ENCODE measurements at places on chromosomes 13 and 19. TPM values are rescaled to one million over a fixed set of nuclear protein-coding genes. Genes with fewer than 3 reads are reported as not detected.

ZNF738 gene
- total RNA-seq, result 18.7 TPM

TEAD2 gene
- total RNA-seq, result 21.1 TPM

LRFN3 gene
- total RNA-seq, result 1.9 TPM

RNF113B gene
- not detected for total RNA-seq

SELENOV gene
- total RNA-seq, result 0.37 TPM

PINLYP gene
- total RNA-seq, result 11.4 TPM

DNA sequence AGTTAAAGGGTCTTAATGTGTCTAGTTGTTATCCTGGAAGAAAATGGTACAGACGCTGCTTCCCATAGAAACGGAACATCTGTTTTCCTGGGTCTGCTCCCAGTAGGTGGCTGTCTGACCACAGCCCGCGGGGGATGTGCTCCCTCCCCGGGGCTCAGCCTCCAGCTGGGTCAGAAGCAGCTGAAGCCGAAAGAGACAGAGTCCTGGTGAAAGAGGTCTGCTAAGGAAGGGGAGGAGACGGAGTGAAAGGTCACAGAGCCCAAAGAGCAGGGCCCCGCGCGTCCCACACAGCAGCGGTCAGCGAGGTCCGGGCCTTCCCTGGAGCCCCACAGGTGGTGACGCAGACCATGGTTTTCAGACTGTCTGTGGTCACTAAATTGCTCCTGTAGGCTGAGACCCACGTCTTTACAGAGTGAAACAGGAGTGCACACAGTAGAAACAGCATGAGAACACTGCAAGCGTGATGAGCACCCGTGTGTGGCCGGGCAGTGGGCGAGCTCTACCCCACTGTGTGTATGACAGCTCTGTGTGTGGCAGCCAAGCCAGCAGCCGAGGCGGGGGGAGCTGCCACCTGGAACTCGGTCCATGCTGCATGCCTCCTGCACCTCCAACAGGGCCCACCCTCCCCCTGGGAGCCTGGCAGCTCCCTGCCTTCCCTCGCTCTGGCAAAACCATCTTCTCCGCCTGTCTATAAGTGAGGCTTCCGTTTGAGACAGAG is 52.0 kb upstream of the C13orf46 start:
- peak; percentile 36 for DNase-seq

NKG7 gene
- total RNA-seq, result 1.3 TPM

GRCh38 chr13:24223341-24224231 is 63.1 kb downstream of the SPATA13 start:
- no peak for DNase-seq

PSG3 gene
- total RNA-seq, result not detected

DNA sequence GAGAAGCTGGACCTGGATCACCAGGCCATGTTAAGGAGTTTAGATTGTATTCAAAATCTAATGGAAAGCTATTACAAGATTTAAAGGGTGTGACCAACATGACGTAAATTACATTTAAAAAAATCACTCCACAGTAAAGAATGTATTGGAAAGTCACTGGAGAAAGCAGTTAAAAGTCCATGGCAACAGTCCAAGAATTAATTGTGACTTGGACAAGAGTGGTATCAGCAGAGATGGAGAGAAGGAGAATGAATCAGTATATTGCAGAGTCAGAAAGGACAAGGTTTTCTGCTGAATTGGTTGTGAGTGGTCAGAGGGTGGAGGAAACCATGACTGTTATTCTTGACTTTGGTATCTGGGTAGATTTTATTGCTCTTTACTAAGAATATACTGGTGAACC is 535.1 kb upstream of the SLITRK1 start:
- DNase-seq, result no peak

RNASEH2B gene
- total RNA-seq, result 154 TPM

GRCh38 chr13:49353908-49354307 is 90.0 kb downstream of the CAB39L start:
- no peak for DNase-seq

DNA sequence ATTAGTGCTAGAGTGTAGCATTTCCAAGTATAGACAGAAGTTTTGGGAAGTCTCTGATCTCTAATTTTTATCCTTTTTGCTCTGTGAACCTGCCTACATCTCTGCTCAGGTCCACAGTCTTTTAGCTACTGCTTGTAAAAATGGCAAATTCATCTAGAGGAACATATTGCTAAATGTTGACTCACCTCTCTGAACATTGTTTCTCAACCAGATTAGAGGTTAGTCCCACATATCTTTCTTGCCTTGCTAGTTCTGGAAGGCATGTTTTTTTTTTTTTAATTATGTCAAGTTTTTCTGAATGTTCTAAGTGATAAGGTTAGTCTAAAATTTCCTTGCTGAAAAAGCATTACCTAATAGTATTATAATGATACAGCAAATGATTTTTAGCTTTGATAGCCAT is 2889.6 kb upstream of the PCDH20 start:
- no peak for DNase-seq

ZNF235 gene
- 20.8 TPM for total RNA-seq

ISYNA1 gene
- total RNA-seq, result 26.0 TPM

DNA sequence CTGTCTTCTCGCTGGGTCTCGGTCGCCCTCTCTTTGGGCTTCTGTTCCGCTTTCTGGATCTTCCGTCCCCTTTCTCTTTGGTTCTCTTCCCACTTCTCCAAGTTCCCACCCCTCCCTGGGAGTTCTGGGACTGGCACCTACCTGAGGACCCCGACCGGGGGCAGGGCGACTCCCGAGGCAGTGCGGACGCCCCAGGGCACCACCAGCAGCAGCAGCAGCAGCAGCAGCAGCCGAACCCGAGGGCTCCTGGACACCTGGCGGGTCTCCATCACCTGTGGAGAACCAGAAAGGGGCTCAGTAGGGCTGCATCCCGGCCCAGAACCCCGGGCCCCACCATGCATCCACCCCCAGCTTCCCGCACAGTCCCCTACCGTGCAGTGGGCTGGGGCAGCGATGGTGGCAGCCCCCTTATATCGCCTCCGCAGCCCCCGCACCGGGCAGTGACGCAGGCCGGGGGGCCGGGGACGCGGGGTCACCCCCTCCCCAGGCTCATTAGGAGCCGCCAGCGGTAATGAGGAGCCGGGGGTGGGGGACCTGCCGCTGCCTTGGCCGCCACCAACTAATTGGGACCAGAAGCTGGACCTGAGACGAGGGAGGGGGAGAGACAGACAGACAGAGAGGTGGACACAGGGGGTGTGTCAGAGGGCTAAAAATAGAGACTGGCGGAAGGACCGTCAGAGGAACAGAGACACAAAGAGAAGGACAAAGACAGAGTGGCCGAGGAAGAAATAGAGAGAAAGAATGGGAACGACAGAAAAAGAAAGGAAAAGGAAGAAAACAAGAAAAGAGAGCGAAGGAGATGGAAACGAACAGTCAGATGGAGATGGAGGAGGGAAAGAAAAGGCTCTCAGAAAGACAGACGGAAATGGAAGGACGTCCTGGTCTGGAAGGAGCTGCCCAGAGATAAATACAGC is at the start of gene PTH2:
PTH2 (minus strand) TSS at position 371 of the 914 bp plus-strand sequence; CDS start at position 269, 102 bp downstream.
- no peak for DNase-seq

TSSK6 gene
- total RNA-seq, result 0.85 TPM

B3GNT3 gene
- total RNA-seq, result 5.7 TPM

KIR3DL2 gene
- not detected for total RNA-seq

DNA sequence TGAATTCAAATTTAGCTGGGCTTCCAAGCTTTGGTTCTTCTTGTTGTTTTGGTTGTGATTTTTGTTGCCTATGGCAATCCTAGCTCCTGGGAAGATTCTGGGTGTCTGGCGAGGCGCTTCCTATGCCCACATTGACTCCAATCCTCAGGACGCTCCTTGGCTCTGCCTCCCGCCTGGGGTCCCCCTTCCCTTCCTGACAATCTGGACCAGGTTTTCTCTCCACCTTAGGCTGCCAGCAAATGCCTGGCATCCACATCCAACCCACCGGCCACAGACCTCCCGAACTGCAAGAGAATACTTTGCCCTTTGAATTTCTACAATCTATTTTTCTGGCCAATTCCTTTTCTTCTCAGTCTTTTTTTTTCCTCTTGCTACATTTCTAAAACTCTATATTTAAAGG is 186.9 kb upstream of the UBL3 start:
- no peak for DNase-seq

PROZ gene
- not detected for total RNA-seq

DNA sequence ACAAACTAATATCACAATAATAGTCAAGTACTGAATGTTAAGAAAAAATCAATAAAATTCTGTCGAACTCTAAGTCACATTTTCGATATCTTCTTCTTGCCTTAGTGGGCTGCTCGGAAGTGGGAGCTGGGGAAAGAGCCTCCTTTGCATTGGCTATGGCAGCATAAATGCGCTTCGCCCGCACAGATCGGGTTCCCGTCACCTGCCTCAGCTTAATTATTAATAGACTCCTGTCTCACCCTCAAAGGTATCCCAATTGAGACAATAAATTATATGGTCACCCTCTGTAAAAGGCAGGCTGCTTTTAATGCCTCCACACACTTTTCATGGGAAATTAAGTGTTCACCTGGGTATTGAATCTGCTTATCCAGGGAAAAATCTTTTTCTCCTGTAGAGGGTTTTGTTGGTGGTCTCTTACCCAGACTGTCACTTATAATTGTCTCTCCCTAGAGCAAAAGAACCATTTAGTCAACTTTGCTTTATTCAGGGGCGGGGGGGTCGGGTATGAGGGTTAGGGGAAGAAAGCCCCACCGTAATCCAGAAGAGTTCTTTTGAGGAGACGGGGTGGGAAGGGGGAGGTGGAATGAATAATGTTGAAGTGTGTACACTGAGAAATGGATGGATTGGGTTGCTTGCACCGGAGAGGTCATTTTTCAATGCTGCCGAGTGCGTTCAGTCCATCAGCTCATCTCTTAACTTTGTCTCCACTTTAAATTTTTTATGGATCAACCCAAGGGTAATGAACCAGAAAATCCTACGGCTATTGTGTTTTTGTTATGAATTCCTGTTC is 682.6 kb upstream of the SGCG start:
- DNase-seq, result no peak

GRCh38 chr13:112822851-112823250 is 133.0 kb downstream of the ATP11A start:
- DNase-seq, result no peak

SWSAP1 gene
- 1.2 TPM for total RNA-seq

KIRREL2 gene
- total RNA-seq, result not detected

DNA sequence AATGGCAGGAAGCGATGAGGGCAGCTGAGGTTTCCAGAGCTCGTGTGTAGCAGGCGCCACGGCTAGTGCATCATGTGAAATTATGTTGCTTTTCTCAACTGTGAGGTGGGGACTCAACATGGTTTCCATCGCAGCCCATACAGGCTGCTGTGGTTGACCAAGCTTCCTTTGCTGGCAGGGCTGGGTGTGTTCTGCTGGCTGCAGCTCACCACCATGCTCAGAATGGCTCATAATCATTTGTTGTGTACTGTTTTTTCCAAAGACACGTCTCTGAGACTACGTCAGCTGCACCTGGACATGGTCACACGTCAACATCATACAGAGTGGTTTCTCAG is 16.1 kb upstream of the RASA3 start:
- DNase-seq, result no peak

GRCh38 chr19:18697680-18698079 is 14.2 kb downstream of the CRTC1 start:
- no peak for DNase-seq

MYO1F gene
- total RNA-seq, result 7.5 TPM

ZNF606 gene
- total RNA-seq, result 35.4 TPM

- no peak for DNase-seq
Measured at GRCh38 chr13:87810391-87810801, 139.2 kb downstream of the SLITRK5 start.

GRCh38 chr19:4094761-4095487 is 28.2 kb upstream of the ZBTB7A start:
- no peak for DNase-seq

- no peak for DNase-seq
Measured at GRCh38 chr13:64925284-64925683, 2304.9 kb downstream of the PCDH9 start.

DNA sequence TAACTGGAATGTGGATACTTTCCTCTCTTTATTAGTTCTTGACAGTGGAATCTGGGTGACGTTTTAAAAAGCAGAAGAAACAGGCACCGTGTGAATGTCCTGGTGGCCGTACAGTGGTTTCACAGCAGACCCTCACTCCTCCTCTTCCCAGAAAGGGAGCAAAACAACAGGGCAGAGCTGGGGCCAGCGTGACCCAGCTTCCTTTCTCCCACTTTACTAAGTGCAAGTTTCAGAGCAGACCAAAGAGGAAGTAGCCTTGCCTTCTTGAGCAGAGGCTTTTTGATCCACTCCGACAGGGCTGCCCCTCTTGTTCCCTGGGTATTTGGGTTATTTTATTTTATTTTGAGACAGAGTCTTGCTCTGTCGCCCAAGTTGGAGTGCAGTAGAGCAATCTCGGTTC is 19.6 kb upstream of the C19orf33 start:
- DNase-seq, result no peak

HAUS5 gene
- 6.3 TPM for total RNA-seq

- DNase-seq, result no peak
Measured at GRCh38 chr19:35451338-35452096, 3.5 kb downstream of the FFAR2 start.

Data from urinary bladder (tissue), 4 donors.